ENCODE measurements at places on chromosomes 7 and 10.

DNA sequence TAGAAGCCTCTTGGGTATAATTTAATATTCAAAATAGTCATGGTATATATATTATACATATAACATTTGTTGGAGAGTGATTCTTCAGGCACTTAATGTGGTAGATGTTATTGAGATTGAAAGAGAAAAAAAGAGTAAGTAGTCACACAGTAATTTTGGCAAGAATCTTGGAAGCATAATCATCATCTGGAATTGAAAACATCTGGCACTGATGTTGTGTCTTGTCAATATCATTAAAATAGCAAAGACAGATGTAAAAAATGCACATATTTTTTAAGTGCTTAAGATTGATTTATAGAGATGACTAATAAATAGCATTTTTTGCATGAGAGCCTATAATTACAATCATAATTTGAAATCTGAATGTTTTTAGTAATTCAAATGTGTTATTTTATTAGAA lies 9.5 kb downstream of the SEMA3D start:
- DNase-seq, result no peak

DNA sequence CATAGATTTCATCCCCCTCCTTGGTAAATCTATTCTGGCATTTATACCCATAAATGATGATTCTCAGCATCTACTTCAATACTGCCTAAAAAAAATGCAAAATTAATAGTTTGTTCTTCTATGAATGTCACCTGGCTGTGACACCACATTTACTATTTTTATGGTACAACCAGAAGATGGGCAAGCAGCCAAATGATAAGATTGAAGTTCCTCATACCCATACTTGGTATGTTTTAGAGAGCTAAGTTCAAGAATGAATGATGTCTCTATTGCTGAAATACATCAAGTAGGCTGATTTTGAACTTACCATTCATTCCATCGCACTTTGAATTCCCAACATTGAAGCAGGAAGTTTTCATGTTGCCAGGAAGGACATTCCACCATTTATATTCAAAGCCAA lies 134.2 kb downstream of the ELAPOR2 start:
- DNase-seq, result no peak

DNA sequence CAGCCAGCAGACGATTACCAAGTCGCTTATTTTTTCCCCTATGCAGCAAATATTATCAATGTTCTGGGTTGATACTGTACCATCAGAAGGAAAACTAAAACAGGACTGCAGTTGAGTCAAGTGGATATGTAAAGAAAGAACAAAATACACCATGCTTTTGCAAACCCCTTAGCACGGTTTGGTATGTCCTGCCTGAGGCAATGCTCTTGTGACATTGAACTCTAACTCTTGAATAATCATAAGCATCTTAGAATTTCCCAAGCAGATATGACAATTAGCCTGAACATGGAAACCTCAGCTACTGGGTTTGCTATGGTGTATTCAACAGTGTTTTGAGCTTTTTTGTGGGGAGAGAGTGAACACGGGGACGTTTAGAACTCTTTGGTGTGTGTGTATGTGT lies 107.4 kb downstream of the ETV1 start:
- DNase-seq, result no peak

GRCh38 chr7:29350351-29350750 lies 155.8 kb downstream of the CHN2 start:
- DNase-seq, result no peak

DNA sequence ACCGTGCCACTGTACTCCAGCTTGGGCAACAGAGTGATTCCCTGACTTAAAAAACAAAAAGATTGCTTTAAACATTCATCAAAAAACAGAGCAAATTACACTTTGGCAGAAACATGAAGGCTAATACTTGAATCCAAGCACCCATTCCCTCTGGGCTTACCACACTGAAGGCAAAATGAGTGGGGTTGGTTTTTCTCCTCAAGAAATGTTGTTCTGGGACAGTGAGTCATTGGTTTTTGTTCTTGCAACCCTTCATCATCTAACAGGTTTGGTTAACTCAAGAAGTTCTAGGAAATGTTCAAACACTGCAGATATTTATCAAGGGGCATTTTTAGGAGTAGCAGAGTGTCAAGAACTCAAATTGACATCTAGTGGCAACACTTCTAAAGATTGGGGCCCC lies 60.5 kb downstream of the KIAA1217 start:
- no peak for DNase-seq

GRCh38 chr7:20306180-20306946 lies 24.3 kb upstream of the ITGB8 start:
- no peak for DNase-seq
